ENCODE measurements at places on chromosomes 16 and 17. TPM values are rescaled to one million over a fixed set of nuclear protein-coding genes. Genes with fewer than 3 reads are reported as not detected.

SOX9 gene
- 76.1 TPM for total RNA-seq

ALOXE3 gene
- not detected for total RNA-seq

KRT36 gene
- not detected for total RNA-seq

CIITA gene
- total RNA-seq: 1.8 TPM

METTL2A gene
- 5.8 TPM for total RNA-seq

ITFG1 gene
- total RNA-seq: 29.6 TPM

CRISPLD2 gene
- 4.1 TPM for total RNA-seq

DNA sequence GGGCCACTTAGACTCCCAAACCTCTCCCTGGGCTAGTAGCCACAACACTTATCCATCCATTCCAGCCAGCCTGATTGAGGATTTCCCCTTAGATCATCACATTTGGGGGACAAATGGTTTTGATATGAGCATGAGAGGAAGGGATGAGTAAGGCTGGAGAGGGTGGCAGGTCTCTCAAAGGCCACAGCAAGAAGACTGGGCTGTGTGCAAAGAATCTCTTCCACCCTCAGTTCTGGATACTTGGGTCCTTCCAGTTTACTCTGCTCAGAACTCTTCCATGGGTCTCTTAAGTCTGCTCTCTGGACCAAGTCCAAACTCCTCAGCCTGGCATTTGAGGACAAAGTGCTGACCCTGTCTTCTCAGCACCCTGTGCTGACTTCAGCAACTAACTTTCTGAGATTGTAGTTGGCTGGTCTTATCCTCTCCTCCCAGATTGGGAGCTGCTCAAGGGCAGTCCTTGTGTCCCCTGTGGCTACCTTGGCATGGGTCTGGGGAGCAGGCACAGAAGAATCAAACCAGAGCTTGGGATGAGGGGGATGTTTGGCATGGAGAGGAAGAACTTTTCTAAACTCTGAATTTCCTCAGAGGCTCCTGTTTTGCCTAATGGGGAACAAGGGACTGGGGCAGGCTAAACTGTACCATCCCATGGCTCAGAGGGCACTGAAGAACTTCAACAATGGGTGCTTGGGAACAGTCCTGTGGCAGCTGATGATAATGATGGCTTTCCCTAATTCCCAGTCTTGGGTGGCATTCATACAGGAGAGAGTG lies 3.1 kb upstream of the NFATC3 start:
- peaks cover 12% of the 10 kb centered on the region for H3K4me1 ChIP-seq
- H3K4me3 ChIP-seq: no peak overlapping the region
- H3K27ac ChIP-seq: no peak overlapping the region
- H3K36me3 ChIP-seq: no peaks in the 10 kb centered on the region

DNA sequence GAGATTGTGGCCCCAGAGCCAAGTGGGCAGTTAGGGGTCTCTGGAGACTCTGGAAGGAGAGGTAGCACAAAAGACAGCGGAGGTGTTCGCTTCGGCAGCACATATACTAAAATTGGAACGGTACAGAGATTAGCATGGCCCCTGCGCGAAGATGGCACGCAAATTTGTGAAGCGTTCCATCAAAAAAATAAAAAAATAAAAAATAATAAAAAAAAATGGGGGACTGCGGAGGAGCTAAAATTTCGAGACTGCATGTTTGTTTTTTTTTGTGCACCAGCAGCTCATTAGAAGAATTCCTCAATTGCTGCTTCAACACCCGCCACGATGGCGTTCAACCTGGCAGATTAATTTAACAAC lies 39.1 kb downstream of the IGF2BP1 start:
- no peaks in the 10 kb centered on the region for H3K36me3 ChIP-seq
- no peaks in the 10 kb centered on the region for H3K4me1 ChIP-seq
- no peaks in the 10 kb centered on the region for H3K27me3 ChIP-seq
- no peak for DNase-seq
- H3K4me3 ChIP-seq: no peak overlapping the region

DNA sequence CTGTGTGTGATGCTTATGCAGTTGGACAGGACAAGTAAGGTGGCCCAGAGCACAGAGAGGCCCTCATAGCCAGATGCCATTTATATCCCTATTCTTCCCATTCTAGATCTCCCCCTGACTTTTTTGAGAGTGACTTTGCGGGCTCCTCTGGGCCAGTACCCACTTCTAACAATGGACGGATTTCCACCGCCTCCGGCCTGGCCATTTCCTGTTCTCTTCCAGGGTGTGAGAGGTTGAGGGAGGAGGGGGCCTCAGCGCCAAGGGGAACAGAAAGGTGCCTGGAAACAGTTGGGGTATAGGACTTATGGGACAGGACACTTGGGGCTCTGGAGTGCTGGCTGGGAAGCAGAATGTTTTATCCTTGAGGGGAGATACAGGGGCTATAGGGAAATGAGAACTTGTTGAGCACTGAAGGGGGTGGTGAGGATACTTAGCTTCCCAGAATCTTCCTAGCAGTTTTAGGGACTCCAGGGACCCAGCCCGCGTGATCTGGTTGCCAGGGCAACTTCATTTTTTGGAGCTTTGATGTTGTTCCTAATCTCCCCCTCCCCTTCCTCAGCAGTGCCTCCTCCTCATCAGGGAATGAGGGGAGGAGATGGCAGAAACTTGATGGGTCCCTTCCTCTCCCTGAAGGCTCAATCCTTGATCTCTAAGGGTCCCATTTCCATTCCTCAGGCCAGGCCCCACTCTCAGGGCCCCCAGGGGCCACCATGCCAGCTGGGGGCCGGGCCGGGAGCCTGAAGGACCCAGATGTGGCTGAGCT lies 3.6 kb downstream of the TAOK2 start:
- H3K4me1 ChIP-seq: peaks cover 9% of the 10 kb centered on the region
- no peak for DNase-seq
- H3K27ac ChIP-seq: no peak overlapping the region
- H3K4me3 ChIP-seq: no peak overlapping the region
- no peaks in the 10 kb centered on the region for H3K27me3 ChIP-seq
- H3K36me3 ChIP-seq: peaks cover 6% of the 10 kb centered on the region

GRCh38 chr17:62017496-62017895 lies 47.6 kb downstream of the MED13 start:
- peaks cover 7% of the 10 kb centered on the region for H3K36me3 ChIP-seq
- H3K27me3 ChIP-seq: no peaks in the 10 kb centered on the region
- H3K4me3 ChIP-seq: no peak overlapping the region
- no peak overlapping the region for H3K27ac ChIP-seq

DNA sequence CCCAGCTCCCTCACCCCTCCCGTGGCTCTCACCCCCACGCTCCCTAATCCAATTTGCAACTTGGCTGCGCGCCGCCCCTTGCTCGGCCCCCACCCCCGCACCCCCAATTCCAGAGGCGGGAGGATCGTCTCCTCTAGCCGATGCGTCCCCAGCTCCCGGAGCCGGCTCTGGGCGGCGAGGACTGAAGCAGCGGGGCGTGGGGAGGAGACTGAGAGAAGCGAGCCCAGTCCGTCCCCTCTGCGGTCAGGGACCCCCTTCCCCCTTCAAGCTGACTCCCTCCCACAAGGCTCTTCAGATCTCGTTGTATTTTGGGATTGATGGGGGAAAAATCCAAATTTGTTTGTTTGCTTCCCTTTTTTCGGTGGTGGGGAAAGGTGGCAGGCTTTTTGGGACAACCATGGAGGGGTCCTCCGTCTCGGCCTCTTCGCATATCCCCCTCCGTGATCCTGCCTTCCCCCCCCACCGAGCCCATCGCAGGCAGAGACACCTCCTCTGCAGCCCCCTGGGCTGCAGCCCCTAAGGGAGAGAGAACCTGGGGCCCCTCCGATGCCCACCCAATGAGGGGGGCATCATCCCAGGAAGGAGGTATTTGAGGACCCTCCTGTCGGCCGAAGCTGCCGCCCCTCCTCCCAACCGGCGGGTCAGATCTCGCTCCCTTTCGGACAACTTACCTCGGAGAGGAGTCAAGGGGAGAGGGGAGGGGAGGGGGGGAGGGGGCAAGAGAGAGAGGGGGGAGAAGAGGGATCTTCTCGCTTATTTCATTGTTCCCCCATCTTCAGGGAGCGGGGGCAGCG lies 466 bp downstream of the NEUROD2 start:
- H3K4me1 ChIP-seq: peaks cover 7% of the 10 kb centered on the region
- H3K27ac ChIP-seq: no peak overlapping the region
- no peaks in the 10 kb centered on the region for H3K36me3 ChIP-seq
- peaks cover 24% of the 10 kb centered on the region for H3K27me3 ChIP-seq
- H3K4me3 ChIP-seq: peak overlapping the region; percentile 32

GRCh38 chr16:22631264-22631663 lies 120.6 kb downstream of the NPIPB5 start:
- no peaks in the 10 kb centered on the region for H3K27me3 ChIP-seq
- H3K4me3 ChIP-seq: no peak overlapping the region
- H3K27ac ChIP-seq: no peak overlapping the region
- no peaks in the 10 kb centered on the region for H3K36me3 ChIP-seq
- DNase-seq: no peak

- H3K4me3 ChIP-seq: no peak overlapping the region
- H3K27ac ChIP-seq: no peak overlapping the region
- no peak for DNase-seq
- H3K4me1 ChIP-seq: no peaks in the 10 kb centered on the region
- no peaks in the 10 kb centered on the region for H3K36me3 ChIP-seq
These were observed 606.9 kb upstream of the RBFOX1 start for GRCh38 chr16:6725634-6726331.

GRCh38 chr17:50298018-50298417 lies 23.8 kb downstream of the TMEM92 start:
- no peaks in the 10 kb centered on the region for H3K4me1 ChIP-seq
- no peak for DNase-seq
- no peak overlapping the region for H3K27ac ChIP-seq
- no peaks in the 10 kb centered on the region for H3K27me3 ChIP-seq

- no peaks in the 10 kb centered on the region for H3K27me3 ChIP-seq
- no peak overlapping the region for H3K4me3 ChIP-seq
- peaks cover 8% of the 10 kb centered on the region for H3K36me3 ChIP-seq
- H3K4me1 ChIP-seq: peaks cover 19% of the 10 kb centered on the region
These were observed 13.8 kb downstream of the CLUAP1 start for GRCh38 chr16:3514621-3515020.

GRCh38 chr17:40542558-40543411 lies 22.5 kb downstream of the CCR7 start:
- no peak overlapping the region for H3K4me3 ChIP-seq
- peak overlapping the region; percentile 56 for H3K27ac ChIP-seq
- H3K27me3 ChIP-seq: no peaks in the 10 kb centered on the region
- peak; percentile 43 for DNase-seq
- H3K36me3 ChIP-seq: no peaks in the 10 kb centered on the region

GRCh38 chr16:70579648-70580630 lies 56.3 kb downstream of the SF3B3 start:
- H3K27ac ChIP-seq: no peak overlapping the region
- DNase-seq: no peak
- H3K4me1 ChIP-seq: no peaks in the 10 kb centered on the region
- no peaks in the 10 kb centered on the region for H3K36me3 ChIP-seq
- no peaks in the 10 kb centered on the region for H3K27me3 ChIP-seq

DNA sequence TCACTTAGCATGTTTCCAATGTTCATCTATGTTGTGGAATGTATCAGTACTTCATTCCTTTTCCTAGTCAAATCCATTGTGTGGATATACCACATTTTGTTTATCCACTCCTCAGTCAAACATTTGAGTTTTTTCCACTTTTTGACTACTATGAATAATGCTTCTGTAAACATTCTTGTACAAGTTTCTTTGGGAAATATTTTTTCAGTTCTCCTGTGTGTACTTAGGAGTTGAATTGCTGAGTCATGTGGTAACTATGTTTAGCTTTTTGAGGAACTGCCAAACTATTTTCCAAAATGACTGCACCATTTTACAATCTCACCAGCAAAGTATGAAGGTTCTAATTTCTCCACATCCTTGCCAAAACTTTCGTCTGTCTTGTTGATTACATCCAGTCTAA lies 223.7 kb upstream of the AXIN2 start:
- H3K4me3 ChIP-seq: no peak overlapping the region
- H3K27me3 ChIP-seq: no peaks in the 10 kb centered on the region
- peaks cover 15% of the 10 kb centered on the region for H3K4me1 ChIP-seq
- no peak overlapping the region for H3K27ac ChIP-seq

- DNase-seq: no peak
- no peak overlapping the region for H3K4me3 ChIP-seq
- no peak overlapping the region for H3K27ac ChIP-seq
- H3K36me3 ChIP-seq: peaks cover 37% of the 10 kb centered on the region
- H3K27me3 ChIP-seq: no peaks in the 10 kb centered on the region
These were observed 130.9 kb downstream of the RAB11FIP4 start for GRCh38 chr17:31522284-31522931.

GRCh38 chr17:4769628-4770027 lies 2.1 kb upstream of the TM4SF5 start:
- no peaks in the 10 kb centered on the region for H3K27me3 ChIP-seq
- H3K27ac ChIP-seq: no peak overlapping the region
- no peaks in the 10 kb centered on the region for H3K4me1 ChIP-seq
- no peak overlapping the region for H3K4me3 ChIP-seq

- H3K4me1 ChIP-seq: no peaks in the 10 kb centered on the region
- H3K36me3 ChIP-seq: no peaks in the 10 kb centered on the region
- no peak overlapping the region for H3K4me3 ChIP-seq
- H3K27ac ChIP-seq: no peak overlapping the region
These were observed 11.6 kb upstream of the ICAM2 start for GRCh38 chr17:64032081-64032480.

DNA sequence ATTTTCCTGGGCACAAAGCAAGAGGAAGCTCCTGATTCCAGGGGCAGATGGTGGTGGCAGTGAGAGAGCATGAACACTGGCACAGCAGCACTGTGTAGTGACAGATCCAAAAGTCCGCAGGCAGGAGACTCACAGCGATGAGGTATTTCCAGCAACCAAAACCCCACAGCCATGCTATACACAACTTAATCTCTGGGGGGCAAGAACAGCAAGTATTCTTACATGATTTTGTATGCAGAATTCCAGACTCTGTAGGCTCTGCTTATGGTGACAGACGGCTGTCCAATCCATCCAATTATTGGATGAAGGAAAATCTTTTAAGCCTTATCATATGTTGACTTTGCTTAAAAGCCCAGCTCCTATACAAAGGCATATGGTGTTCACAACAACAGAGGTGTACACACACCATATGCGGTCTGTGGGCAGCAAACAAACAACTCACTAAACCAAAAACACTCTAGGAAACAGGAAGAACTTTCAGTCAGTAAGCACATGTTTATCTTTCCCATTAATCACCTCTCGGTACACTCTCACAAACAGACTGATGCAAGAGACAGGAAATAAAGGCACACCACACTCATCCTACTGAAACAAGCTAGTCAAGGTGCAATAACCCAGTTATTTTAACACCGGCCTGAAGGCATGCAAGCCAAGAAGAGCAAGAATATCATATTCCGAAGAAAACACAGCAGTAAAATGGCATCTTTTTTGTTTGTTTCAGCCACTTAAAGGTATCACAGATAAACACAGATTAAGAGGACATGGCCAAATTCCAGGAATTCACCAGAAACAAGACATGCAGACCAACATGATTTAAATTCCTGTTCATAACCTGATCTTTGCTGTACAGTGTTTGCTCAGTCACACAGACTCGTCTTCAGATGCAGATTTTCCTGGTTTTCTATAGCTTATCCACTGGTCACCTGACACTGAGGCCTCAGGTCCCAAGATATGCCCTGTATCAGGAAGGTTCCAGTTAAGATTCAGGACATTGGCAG lies 47.8 kb downstream of the ERN1 start:
- peak overlapping the region; percentile 73 for H3K27ac ChIP-seq
- H3K36me3 ChIP-seq: peaks cover 21% of the 10 kb centered on the region
- H3K27me3 ChIP-seq: no peaks in the 10 kb centered on the region
- peaks cover 49% of the 10 kb centered on the region for H3K4me1 ChIP-seq
- no peak for DNase-seq
- no peak overlapping the region for H3K4me3 ChIP-seq

- no peaks in the 10 kb centered on the region for H3K36me3 ChIP-seq
- H3K27me3 ChIP-seq: no peaks in the 10 kb centered on the region
- H3K27ac ChIP-seq: no peak overlapping the region
- no peak overlapping the region for H3K4me3 ChIP-seq
These were observed 761.6 kb upstream of the RBFOX1 start for GRCh38 chr16:6571044-6571443.

All from pancreas (tissue), 10 donors.